ENCODE measurements at places on chromosomes 2 and 18. TPM values are rescaled to one million over a fixed set of nuclear protein-coding genes. Genes with fewer than 3 reads are reported as not detected.

Gene ANKRD62
- total RNA-seq, result not detected

Gene POTEC
- 2.9 TPM for total RNA-seq

Gene ONECUT2
- 1.1 TPM for total RNA-seq

DNA sequence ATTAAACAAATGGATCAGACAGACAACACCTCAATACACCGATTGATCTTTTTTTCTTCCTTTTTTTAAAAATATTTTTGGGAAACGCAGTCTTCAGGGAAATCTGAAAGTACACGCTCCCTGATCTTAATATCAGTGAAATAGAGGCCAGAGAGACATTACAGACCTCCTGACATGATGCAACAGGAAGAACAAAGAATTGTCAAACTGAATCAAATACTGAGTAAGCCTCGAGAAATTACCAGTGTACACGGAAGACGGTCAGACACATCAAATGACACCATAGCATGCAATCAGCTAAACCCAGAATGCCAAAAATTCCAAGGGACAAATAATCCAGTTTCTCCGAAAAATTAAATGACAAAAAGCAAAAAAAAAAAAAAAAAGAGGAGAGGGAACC lies 80.2 kb upstream of the NFU1 start:
- no peak for DNase-seq

- DNase-seq, result no peak
These were observed 84.3 kb downstream of the NEB start for GRCh38 chr2:151649966-151650365.

- DNase-seq, result no peak
These were observed 16.2 kb upstream of the ECEL1 start for GRCh38 chr2:232503809-232504323.

GRCh38 chr2:53028746-53029423 lies 738.7 kb upstream of the CHAC2 start:
- DNase-seq, result no peak

DNA sequence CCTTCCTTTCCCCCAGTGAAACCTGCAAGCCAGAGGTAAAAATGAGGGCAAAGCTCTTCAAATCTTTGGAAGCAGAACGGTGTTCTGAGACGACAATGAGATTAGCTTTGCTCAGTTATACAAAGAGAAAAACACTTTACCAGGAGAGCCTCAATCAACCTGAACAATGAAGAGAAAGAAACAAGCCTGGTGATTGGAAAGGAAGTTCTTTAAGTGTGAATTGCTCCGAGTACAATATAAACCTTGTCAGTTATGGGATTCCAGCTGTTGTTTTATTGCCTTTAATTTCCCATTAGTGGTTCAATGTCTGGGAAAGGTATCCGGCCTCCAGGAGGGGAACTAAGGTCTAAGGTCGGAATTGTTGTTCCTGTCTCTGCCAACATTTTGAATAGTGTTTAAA lies 901.6 kb downstream of the EPHA4 start:
- DNase-seq, result no peak

DNA sequence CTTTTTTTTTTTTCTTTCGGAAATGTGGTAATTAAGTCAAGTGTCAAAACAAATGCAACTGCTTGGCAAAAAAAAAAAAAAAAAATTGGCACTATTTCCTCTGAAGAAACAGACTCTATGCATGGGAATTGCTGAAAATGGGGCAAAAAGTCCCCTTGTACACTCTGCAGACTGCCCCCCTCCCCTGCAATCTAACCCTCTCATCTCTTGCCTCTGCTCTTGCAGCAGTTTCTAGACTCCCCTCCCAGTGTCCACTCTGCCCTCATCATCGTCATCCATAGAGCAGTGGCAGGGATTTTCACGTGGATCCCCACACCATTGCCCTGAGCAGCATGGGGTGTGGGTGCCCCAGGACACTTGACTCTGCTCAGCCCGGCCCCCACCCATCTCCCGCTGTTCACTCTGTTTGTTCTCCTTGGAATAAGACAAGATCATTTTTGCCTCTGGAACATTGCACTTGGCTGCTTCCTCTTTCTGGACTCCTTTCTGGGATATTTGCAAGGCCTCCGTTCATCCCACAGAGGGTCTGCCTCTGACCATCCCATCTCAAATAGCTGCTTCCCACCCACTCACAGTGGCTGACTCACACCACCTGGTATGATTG lies 213.9 kb downstream of the ACKR3 start:
- DNase-seq, result no peak

- DNase-seq, result no peak
These were observed 227.1 kb upstream of the LYPD1 start for GRCh38 chr2:132897111-132897510.

- DNase-seq, result no peak
These were observed 1462.1 kb downstream of the DPP10 start for GRCh38 chr2:115904516-115904915.

DNA sequence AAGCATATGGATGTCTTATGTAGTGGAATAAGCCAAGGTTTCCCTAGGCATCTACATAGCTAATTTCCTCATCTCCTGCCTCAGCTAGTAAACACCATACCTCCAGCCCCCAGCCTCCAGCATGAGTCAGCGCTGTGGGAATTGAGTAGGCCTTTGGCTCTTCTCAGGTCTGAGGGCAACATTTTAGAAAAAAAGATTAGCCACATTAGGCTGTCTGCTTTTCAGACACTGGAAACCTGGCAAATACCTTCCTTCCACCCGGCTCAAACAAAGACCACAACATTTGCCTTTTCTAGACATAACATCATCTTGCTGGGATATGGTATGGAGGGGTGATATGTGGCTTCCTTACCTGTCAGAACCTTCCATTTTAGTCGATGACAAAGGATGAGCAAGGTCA lies 6.1 kb upstream of the CCDC195 start:
- peak; percentile 51 for DNase-seq

Data from Daoy (cell line).